ENCODE measurements at places on chromosomes 3 and 15. TPM values are rescaled to one million over a fixed set of nuclear protein-coding genes. Genes with fewer than 3 reads are reported as not detected.

DNA sequence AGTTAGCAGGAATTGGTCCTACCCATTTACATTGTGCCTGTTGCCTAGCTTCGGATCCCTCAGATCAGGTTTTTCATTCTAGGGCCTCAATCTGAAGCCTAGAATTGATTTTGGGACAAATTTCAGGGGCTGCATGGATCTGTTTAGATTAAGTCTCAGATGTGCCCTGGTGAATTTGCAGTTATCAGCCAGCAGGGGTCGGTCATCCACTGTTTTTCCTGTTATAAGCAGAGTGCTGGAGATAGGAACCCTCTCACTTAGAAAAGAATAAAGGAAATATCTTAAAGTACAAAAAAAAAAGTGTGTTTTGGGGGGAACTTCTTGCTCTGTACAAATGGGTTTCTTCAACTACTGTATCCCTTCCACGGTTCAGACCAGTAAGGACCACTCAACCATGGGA, 212.5 kb downstream of the BCHE start:
- no peak for DNase-seq

The CYP1A2 gene
- not detected for total RNA-seq

GRCh38 chr3:152403632-152404066, 134.9 kb downstream of the MBNL1 start:
- no peak for DNase-seq

GRCh38 chr3:175956964-175957363, 1097.8 kb downstream of the NAALADL2 start:
- no peak for DNase-seq

GRCh38 chr3:120244834-120245225, 40.2 kb downstream of the GPR156 start:
- no peak for DNase-seq

Measured in H1 (cell line).